ENCODE measurements at places on chromosomes 2 and 18.

DNA sequence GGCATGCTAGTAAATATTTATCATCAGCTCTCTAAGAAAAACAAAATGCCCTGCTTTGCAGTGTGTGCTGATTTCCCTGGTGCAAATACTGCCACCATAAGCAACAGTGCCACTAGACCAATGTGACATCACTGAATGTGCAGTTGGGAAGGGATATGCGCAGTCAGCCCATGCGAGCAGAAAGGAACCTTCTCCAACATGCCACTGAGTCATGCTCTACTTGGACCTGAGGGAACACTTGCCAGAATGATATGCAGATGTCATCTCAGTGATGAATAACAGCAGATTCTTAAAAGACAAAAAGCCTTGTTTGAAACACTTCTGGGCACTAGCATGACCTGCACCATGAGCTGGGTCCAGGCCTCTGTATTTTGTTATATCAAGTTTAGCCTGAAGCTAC, 55.3 kb upstream of the REL start:
- DNase-seq = no peak

DNA sequence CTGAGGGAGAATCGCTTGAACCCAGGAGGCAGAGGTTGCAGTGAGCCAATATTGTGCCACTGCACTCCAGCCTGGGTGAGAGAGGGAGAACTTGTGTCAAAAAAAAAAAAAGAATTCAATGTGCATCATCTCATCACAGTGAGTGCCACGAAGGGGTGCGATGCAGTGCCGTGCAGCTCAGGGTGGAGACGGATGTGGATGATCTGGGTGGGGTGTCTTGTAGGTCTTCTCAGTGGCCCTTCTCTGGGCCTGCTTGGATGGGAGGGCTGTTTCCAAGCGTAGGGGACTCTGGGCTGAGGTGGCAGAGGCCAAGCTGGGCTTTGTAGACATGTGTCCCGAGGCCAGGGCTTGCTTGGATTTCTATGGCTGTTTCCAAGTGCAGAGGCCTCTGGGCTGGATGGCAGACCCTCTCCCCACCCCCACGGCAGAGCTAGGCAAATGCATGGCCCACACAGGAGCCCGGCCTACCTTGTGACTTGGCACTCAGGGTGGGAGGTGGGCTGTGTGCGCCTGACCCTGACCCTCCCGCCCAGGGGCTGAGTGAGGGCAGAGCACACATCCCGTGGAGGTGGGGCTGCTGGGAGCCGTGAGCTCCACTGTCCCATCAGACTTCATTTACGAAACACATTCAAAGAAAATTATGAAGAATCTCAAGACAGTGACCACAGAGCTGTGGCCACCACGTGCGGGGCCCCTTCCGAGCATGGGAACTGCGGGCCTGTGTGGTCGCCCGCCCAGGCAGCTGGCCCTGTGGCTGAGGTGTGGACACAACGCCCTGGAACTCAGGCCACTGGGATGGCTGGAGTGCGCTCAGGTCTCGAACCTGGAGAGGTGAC, 76.4 kb downstream of the ASB1 start:
- no peak for DNase-seq

DNA sequence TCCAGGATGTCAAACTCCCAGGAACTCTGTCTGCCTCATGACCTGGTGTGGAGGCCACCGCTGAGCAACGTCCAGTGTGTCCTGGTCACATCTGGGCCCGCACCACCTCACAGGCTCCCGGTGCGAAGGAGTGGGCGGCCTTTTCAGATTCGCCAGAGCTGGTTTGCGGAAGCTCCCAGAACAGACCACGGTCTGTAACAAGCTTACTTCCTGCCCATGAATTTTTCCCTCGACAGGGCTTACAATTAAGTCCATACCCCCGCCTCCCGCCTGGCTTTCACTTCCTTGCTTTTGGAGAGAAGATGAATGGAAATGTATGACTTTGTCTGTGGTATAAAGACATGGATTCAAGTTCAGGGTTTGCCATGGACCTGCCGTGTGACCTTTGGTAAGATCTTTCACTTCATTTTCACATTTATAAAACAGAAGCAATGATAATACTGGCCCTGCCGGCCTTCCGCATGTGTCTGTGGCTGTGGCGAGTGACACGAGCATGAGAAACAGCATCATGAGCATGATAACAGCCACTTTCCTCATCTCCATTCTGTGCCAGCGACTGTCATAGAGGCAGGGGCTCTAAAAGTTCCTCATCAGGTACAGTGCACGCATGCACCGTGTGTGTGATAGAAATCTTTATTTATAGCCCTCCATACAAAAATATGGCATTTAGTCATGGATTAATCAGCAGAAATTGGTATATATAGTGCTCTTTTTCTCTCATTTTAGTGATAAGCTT, 31.0 kb upstream of the KCNF1 start:
- no peak for DNase-seq

GRCh38 chr2:71277147-71277475, 50.2 kb upstream of the PAIP2B start:
- no peak for DNase-seq

- no peak for DNase-seq
Observed at GRCh38 chr18:45164551-45164950, 450.7 kb upstream of the SLC14A2 start.
